ENCODE measurements at places on chromosomes 6 and 20. TPM values are rescaled to one million over a fixed set of nuclear protein-coding genes. Genes with fewer than 3 reads are reported as not detected.

The SCRT2 gene
- total RNA-seq = not detected

The JPH2 gene
- 11.1 TPM for total RNA-seq

The HDAC2 gene
- 118 TPM for total RNA-seq

The OXT gene
- not detected for total RNA-seq

The DAAM2 gene
- total RNA-seq = not detected

The CEP250 gene
- 41.0 TPM for total RNA-seq

The CCN2 gene
- 49.4 TPM for total RNA-seq

The RAD21L1 gene
- not detected for total RNA-seq

The SIRT5 gene
- total RNA-seq = 12.8 TPM

The ARMH2 gene
- total RNA-seq = not detected

The ZBTB12 gene
- total RNA-seq = 4.0 TPM

DNA sequence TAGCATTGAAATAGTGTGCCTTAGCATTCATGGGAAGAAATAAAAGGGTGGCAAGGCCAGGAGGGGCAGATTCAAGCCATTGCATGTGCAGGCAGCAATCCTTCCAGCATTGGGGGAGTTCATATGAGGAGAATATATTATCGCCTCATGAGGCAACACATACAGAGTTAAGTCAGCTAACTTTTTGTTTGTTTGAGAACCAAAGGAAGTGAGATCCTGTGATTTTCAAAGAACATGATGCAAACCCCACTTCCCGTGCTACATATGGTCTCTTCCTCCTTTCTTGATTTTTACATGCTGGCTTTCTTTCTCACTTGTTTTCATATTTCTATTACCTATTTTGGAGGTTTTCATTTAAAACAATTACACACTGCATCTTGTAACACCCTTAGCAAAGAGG is 579.7 kb upstream of the ARID1B start:
- DNase-seq = no peak

DNA sequence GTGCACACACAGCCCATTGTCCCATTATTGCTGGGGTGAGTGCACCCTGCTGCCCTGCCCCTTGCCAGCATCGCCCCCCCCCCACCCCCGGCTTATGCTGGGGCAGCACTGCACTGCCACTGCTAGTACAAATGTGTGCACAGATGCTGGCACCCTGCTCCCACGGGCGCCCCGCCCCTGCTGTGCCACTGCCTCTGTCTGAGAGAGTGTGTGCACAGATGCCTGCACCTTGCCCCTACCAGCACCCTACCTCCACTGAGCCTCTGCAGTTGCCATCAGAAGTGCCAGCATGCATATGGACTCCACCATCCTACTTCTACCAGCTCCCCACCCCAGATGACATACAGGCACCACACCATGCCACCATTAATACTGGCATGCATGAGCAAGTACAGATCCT is 454.6 kb upstream of the KHDRBS2 start:
- DNase-seq = no peak

DNA sequence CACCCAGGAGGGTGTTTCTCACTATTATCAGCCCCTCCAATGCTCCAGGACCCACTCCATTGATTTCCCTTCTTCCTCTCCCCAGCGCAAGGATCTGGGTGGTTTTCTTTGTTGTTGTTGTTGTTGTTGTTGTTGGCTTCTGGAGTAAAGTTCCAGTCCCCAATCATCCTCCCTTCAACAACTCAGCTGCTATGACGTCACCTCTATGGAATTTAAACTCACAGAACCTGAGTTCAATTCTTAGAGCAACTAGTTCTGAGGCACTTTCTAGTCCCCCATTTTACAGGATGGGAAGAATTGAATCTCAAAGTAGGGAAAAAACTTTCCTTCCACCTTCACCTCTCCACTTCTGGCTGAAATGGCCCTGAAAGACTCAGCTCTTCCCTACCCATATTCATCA is 9.7 kb upstream of the WFDC8 start:
- DNase-seq = no peak

- no peak for DNase-seq
These were observed 3.7 kb downstream of the COX4I2 start for GRCh38 chr20:31641391-31641790.

- peak; percentile 26 for DNase-seq
These were observed 642 bp downstream of the GZF1 start for GRCh38 chr20:23362392-23363256.

DNA sequence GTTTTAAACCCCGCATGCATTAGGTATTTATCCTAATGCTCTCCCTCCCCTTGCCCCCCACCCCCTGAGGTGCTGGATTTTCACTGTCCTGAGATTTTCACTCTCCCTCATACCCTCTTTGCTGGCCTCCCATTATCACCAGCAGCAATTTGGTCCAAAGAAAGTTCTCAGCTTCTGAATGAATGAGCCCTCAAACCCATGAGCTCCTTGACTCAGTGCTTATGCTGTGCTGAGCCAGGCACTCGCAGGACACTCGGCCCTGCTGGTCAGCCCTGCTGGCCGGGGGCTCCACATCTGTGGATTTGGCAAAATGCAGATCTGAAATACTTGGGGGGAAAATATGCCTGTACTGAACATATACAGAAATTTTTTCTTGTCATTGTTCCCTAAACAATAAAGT is 153.2 kb upstream of the QKI start:
- DNase-seq = no peak

- no peak for DNase-seq
These were observed 65.5 kb downstream of the MAN1A1 start for GRCh38 chr6:119283979-119284545.

DNA sequence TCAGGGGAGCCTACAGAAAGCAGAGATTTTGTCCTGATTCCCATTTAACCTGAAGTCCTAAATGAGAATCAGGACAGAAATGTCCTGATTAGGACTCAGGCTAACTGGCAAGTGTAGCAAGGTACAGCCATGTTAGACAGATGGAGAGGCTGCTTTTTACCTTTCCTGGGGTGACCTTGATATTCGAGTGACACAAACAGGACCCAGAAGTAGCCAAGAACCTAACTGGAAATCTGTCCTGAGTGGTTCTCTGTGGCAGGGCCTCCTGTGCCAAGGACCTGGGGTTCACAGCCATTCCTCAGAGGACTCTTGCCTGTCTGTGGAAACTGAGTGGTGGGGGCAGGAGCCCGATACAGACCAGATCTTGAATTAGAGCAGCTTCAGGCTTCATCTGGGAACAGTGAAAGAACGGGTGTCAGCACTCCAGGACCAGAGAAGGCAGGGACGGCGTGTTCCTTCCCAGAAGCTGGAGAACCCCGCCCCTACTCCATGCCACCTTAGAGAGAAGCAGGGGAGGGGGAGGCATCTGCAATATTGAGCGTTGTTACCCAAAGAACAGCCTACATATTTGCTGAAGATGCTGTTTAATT is 4.3 kb upstream of the FUCA2 start:
- no peak for DNase-seq

DNA sequence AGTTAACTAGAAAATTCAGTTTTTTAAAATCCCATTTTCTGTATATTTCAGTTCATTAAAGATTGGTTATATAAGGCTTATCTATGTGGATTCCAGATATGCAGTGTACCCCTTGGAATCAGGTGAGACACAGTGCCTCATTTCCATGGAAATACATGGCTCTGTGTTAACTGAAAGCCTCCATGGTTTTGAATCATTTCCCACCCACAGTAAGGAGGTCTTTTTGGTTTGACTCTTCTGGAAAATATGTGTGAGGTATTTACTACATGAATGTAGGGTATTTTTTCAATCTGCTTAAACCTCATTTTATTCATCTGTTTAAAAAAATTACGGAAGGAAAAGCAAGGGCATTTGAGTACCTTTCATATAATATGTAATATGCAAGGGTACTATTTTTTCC is 25.5 kb downstream of the RNF144B start:
- no peak for DNase-seq

GRCh38 chr6:109669811-109670210 is 21.2 kb downstream of the AK9 start:
- no peak for DNase-seq

GRCh38 chr6:109834595-109835437 is 143.3 kb upstream of the GPR6 start:
- DNase-seq = no peak

GRCh38 chr6:3750317-3751076 is 1.0 kb downstream of the PXDC1 start:
- peak; percentile 54 for DNase-seq

GRCh38 chr6:43669050-43669921 is 18.3 kb downstream of the MRPS18A start:
- peak; percentile 48 for DNase-seq

DNA sequence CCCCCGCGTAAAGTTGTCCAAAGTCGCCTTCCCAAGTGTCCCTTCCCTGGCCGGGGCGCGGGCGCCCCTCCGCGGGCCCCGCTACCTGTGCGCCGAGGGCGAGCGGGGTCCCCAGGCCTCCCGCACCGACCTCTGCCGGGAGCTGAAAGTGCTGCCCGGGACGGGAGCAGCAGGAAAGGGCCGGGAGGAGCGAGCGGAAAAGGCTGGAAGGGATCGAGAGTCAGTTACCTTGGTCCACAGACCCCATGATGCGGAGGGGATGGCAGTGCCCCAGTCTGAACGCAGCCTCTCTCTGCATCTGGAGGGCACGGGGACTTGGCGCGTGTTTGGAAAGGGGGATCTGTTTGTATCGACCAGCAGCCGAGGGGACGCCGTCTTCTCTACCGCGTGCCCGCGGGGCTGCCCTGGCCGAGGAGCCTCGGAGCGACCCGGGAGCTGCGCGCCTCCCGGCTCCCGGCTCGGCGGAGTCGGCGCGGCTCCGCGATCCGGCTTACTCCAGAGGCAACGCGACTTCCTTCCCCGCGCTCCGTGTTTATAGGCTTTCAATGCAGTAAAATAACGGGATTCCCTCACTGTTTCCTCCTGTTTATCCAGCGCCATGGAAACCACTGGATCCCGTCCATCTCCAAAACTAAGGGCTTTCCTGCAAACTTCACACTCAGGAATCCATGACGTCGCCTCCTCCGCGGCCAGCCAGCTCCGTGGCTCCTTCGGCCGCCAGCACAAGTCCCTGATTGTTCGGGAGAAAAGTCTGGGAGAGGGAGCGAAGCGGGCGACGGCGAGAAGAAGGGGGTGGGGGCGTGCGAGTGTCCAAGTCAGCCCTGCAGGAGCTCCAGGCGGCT is 20.0 kb upstream of the NFATC2 start:
- DNase-seq = peak; percentile 70

- DNase-seq = no peak
These were observed 162.4 kb downstream of the CDKAL1 start for GRCh38 chr6:20696676-20697075.

DNA sequence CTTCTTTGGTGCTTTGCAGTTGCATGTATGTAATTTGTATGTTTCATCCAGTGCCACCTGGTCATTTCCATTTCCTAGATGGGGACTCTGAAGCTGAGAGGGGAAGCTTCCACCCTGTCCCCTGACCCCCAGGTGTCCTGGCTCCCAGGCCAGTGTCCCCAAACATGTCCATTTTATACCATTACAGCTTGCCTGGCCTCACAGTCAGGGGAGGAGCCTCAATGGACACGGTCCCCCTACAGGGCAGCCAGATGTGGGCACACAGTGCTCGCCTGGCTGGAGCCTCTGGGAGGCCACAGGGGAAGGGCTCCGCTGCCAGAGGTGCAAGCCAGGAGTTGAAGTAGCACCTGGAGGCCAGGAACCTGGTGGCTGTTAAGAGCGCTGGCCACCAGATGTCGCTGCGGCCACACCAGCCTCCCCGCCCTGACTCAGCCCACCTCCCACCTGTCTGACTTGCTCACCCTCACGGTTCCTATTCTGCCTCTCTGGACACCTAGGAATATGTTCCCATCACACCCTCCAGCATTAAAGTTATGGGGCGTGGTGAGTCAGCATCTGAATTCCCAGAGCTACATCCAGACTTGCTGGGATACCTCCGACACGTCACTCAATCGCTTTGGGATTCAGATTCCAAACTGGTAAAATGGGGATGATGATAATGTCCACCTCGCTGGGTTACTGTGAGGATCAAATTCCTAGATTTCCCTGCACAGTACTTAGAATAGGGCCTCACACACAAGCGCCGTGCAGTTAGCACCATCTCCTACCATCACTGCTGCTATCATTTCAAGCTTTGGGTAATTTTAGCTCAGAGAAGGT is 107.4 kb downstream of the SULF2 start:
- DNase-seq = peak; percentile 60

DNA sequence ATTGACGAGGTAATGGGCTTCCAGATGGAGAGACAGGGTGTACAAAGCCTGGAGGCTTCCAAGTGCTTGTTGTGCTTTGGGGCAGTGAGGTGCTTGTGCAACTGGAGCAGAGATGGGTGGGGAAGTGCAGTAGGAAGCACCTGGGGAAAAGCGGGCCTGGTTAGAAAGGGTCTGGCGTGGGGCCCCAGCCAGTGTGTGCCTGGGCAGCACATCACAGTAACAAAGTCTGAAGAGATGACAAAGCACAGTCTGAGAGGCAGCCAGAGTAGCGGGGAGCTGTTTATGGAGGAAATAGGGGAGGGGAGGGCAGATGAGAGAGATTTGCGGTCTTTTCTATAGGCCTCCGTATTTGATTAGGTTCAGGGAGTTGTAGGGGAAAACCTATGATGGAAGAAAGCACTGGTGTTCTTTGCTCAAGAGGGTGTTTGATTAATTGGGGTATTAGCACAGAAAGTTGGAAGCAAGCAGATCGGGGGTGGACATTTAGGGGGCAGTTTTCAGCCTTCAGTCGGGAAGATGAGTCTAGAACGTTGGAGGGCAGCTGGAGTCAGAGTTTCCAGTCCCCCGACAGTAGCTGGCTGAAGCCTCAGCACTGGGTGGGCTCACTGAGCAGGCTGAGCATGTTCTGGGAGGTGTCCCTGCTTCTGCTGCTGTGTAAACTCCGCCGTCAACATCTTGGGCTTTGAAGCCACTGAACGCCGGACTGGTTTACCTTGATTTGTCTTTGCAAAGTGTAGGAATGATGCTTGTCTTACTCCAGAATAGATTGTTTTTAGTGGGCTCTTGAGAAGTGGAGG is 15.5 kb upstream of the MROH8 start:
- no peak for DNase-seq

- no peak for DNase-seq
These were observed 60.3 kb upstream of the FABP7 start for GRCh38 chr6:122719176-122719575.

- DNase-seq = no peak
These were observed 118.4 kb downstream of the SASH1 start for GRCh38 chr6:148460876-148461646.

- DNase-seq = no peak
These were observed 159.2 kb upstream of the C6orf118 start for GRCh38 chr6:165468340-165469235.

DNA sequence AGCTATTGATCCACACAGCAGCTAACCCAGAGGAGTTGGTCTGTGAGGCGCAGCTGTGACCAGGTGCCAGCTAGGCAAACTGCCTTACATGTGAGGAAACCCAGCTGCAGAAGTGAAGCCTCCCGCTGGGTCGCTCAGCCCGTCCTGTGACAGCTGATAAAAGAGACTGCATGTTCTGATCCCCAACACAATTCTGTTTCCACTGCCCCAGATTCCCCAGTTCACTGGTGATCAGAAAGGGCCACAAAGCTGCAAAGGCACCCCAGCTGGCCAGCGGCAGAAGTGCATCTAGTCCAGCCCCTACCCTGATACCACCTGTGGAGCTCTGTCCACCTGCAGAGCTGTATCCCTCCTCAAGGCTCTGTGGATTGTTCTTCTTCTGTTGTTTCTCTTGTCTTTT is 64.5 kb downstream of the CTNNBL1 start:
- DNase-seq = peak; percentile 6

All from MCF 10A (cell line).